ENCODE measurements at places on chromosomes 5 and 9.

- no peak for DNase-seq
These were observed 63.9 kb upstream of the SUB1 start for GRCh38 chr5:32521481-32521880.

GRCh38 chr9:38226491-38226951 is 157.5 kb upstream of the SHB start:
- no peak for DNase-seq

DNA sequence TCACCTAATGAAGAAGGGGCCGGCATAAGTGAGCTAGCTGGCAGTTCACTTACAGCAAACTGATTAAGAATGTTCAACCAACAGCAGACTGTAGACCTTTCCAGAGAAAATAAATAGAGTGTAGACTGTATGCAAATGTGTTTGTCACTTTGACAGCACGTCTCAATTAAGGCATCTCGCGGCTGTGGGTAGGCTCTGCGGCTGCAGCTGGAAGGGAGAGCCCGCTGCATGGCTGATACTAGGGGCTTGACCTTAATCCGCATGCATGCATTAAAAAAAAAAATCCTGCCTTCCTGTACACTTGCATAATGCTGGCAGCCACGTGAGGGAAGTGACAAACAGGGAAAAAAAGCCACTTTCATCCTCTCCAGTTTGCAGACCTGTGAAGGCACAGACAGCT is 82.3 kb downstream of the CRB2 start:
- no peak for DNase-seq

DNA sequence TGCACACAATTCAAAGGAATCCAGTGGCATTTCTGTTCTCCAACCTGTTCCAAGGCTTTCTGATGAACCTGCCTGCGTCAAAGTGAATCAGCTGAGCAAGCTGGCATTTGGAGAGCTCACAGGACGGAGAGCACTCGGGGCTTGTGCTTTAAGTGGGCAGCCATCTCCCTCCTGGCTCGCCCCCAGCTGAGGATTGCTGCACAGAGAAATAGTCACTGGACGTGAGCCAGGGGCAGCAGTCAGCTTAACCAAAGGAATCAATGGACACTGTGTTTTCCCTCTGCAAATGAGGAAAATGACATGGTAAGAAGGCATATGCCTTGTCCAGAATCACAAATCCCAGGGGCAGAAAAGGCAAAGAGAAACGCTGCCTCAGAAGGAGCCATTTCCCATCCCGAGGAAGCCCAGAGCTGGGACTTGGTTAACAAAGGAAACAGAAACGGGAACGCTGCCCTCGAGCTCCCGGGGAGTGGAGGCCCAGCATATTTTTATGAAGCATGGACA is 299.4 kb downstream of the ZSWIM6 start:
- DNase-seq, result no peak

GRCh38 chr9:109805050-109805449 is 25.1 kb downstream of the PALM2AKAP2 start:
- DNase-seq, result no peak

GRCh38 chr5:132180134-132180745 is 47.4 kb downstream of the P4HA2 start:
- DNase-seq, result no peak

- DNase-seq, result no peak
These were observed 127.6 kb downstream of the TRPM6 start for GRCh38 chr9:74760031-74760700.
